HFFc6 (cell line): ENCODE measurements at places on chromosomes 16 and 17.

DNA sequence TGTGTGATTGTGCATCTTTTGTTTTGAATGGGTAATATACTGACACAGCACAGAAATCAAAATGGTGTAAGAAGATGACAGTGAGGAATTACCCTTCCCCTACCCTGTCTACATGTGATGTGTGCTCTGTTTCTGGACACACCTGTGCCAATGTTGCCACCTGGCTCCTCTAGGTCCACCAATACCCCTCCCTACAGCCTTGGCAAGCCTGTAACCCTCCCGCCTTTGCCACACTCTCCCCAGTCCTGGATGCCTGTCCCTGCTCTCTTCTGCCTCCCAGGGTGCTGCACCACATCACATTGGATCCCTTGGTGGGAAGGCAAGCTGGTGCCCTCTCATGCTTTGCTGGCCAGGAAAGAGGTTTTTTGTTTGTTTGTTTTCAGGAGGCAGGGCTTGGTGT, 289.5 kb upstream of the N4BP1 start:
- DNase-seq: no peak

DNA sequence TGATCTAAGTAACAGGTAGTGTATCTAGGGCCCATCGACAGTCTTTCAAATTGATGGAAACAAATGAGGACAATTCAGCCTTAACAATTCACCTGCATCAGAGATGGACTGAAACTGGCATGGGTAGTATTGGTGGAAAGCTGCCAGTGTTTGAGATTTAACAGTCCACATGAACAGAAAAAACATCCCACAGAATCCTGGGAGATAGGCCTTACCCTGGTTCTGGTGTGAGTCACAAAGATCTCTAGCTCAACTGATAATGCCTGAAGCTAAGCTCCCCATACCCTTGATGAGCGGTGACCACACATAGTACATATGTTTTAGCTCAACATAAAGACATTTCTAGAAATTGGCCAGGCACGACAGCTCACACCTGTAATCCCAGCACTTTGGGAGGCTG, 21.9 kb downstream of the CRK start:
- DNase-seq: peak; percentile 33

DNA sequence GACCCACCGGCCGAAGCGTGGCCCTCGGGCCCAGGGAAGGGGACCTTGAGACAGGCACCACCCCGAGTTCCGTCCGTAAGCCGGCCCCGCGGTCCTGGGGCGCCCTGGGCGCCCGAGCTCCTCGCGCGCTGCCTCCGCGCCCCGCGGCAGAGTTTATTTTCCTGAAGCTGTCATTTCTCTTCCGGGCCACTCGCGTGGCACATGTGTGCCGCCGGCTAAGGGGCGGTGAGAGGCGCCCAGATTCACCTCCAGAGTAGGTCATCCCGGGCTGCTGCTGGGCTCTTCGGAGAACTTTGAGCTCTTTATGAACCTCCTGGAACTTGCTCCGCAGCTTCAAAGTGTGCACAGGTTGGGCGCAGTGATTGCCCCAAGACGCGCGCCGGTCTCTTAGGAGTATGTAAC, 489 bp downstream of the ZC3H18 start:
- no peak for DNase-seq

DNA sequence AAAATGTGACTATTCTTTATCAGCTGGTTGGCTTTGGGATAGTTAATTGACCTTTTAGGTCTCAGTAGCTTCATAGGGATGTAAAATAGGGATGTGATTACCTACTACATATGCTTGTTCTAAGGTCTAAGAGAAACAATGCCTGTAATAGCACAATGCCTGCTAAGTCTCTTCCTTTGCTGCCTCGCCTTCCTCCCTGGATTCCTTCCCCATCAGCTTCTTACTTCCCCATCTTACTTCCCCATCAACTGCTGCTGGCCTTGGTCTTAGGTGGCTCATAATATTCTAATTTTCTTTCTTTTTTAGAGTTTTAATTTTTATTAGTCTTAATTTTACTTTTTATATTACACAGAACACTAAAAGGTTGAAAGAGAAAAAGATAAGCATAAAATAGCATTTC, 59.2 kb upstream of the GOT2 start:
- DNase-seq: no peak

GRCh38 chr16:54816471-54816870, 114.2 kb upstream of the IRX5 start:
- DNase-seq: no peak

DNA sequence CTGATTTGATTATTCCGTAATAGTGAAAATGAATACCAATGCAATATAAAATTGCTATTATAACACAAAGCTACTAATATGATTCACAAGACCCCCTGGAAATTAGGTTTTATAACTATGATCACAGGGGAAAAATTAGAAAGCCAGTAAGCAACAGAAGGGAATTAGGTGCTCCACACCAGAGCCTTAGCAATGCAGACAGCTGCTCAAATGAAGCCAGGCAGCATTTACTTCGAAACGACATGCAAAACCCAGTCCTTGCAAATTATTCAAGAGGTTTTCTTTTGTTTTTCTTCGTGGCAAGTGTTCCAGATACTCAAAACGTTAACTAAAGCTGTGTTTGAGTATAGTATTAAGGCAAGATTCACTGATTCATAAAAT, 47.9 kb downstream of the TOX3 start:
- DNase-seq: no peak

DNA sequence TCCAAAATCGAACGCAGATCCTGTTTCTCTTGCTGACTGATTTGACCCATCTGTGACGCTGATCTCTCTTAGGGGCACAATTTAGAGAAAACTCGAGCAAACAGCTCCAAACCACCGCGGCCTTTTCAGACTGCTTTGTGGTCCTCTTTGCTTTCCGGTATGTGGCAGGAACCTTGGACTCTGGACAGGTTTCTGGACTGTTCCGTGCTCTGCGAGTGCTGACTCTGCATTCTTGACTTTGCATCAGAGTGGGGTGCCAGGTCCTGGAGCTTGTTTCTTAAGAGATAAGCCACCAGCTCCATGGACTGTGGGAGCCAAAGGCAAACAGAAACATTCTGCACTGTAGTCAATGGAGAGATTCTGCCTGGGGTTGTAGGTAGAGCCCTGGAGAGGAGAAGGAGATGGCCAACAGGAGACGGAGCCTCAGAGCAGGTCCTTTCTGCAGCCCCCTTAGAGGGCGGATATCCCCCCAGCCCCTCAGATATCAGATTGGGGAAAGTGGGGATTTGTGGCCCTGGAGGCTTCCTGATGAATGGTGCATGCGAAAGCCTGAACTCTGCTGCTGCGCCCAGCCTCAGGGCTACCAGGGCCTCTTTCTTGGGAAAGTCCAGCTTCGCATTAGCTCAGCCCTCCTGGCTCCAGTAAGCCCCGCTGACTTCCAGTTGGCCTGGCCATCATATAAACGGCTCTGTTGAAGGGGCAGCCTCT, 65.6 kb downstream of the WIPI1 start:
- no peak for DNase-seq

DNA sequence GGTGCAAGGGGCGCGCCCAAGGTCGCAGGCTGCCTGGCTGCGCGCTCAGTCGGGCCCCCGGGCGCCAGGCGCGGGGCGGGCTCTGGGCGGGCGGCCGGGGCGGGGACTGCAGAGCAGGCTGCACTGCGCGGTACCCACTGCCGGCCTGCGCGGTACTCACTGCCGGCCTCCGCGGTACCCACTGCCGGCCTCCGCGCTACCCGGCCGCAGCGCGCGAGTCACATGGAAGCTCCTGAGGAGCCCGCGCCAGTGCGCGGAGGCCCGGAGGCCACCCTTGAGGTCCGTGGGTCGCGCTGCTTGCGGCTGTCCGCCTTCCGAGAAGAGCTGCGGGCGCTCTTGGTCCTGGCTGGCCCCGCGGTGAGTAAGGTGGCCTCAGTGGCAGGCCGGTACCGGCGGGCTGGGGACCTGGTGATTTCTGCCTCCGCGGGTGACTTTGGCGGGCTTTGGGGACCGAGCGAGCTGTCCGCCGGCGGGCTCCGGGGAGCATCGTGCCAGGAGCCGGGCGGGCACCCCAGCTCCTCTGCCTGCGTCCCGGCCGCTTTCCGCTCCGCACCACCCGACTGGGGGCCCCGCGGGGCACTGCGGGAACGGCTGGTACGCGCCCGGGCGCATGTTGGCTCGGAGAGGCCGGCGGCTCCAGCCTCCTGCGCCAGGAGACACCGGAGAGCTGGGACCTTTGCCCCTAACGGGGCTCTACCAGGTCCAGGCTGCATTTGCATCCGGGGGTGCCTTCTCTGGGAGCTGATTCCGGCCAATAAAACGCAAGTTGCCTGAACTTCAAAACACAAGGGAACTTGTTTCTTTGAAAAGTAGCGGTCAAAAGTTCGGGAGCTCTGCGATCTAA, at the start of gene SLC47A1:
Gene SLC47A1, plus strand, starts transcription at position 137 of the 844 bp plus-strand sequence. Its CDS starts 86 bp downstream, at position 223.
- no peak for DNase-seq

DNA sequence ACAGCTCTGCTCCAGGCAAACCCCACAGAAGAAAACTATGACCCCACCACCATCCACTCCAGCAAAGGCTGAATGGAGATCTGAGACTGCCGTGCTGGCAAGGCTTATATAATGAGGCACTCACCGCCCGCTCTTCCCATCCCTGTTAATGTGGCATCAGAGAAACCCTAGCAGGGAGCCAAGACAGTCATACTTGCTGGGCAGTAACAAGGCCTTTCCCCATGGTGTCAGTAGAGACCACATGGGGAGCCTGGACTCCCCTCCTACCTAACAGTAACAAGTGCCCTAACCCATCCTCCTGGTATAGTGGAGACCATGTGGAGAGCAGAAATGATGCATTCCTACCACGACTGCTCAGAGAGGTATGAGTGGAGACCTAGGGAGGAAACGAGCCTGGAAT, 235.2 kb downstream of the C16orf78 start:
- DNase-seq: no peak

GRCh38 chr17:77315010-77315409, 174.2 kb downstream of the SEC14L1 start:
- DNase-seq: no peak

GRCh38 chr16:9090101-9090959, 1.1 kb upstream of the HAPSTR1 start:
- DNase-seq: no peak

- DNase-seq: no peak
Observed at GRCh38 chr16:68739964-68740627, 3.0 kb downstream of the CDH1 start.

GRCh38 chr17:2068519-2069051, 13.7 kb downstream of the HIC1 start:
- peak; percentile 53 for DNase-seq
